ENCODE measurements at places on chromosomes 4 and X. TPM values are rescaled to one million over a fixed set of nuclear protein-coding genes. Genes with fewer than 3 reads are reported as not detected.

- H3K27ac ChIP-seq = no peak overlapping the region
- no peaks in the 10 kb centered on the region for H3K36me3 ChIP-seq
- H3K4me1 ChIP-seq = no peaks in the 10 kb centered on the region
- no peak for DNase-seq
Observed at GRCh38 chrX:9530848-9531274, 66.0 kb downstream of the TBL1X start.

- no peak overlapping the region for H3K4me3 ChIP-seq
- no peak for DNase-seq
- no peaks in the 10 kb centered on the region for H3K4me1 ChIP-seq
- no peak overlapping the region for H3K27ac ChIP-seq
- H3K27me3 ChIP-seq = no peaks in the 10 kb centered on the region
- no peaks in the 10 kb centered on the region for H3K36me3 ChIP-seq
Observed at GRCh38 chr4:157315968-157316367, 95.4 kb downstream of the GRIA2 start.

The SSX7 gene
- polyA plus RNA-seq = not detected

- no peaks in the 10 kb centered on the region for H3K36me3 ChIP-seq
- no peak overlapping the region for H3K27ac ChIP-seq
- H3K27me3 ChIP-seq = no peaks in the 10 kb centered on the region
- no peak for DNase-seq
- no peak overlapping the region for H3K4me3 ChIP-seq
- H3K4me1 ChIP-seq = no peaks in the 10 kb centered on the region
Observed at GRCh38 chr4:76831711-76832373, 66.1 kb downstream of the SOWAHB start.

DNA sequence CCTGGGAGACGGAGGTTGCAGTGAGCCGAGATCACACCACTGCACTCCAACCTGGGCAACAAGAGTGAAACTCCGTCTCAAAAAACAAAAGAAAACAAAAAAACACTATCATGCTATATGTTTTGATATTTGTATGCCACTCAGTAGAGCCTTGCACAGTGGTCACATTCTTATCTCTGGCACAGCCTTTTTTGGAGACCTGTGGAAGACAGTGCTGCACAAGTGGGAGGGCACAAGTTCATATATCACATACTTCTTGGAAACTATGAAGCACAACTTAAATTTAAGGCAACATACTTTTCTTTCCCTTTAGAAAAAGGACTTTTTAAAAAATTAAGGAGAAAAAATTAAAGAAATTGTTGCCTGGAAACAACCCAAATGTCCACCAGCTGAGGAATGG, 14.4 kb upstream of the S100G start:
- no peak overlapping the region for H3K27ac ChIP-seq
- no peak for DNase-seq
- no peaks in the 10 kb centered on the region for H3K27me3 ChIP-seq
- H3K4me1 ChIP-seq = no peaks in the 10 kb centered on the region

The MAMLD1 gene
- polyA plus RNA-seq = 1.2 TPM

- no peak for DNase-seq
- H3K4me3 ChIP-seq = no peak overlapping the region
- H3K36me3 ChIP-seq = no peaks in the 10 kb centered on the region
Observed at GRCh38 chr4:2305766-2306501, 44.0 kb upstream of the MXD4 start.

The CFP gene
- polyA plus RNA-seq = 0.04 TPM

GRCh38 chrX:31199840-31200114, 127.9 kb upstream of the FTHL17 start:
- H3K4me3 ChIP-seq = no peak overlapping the region
- H3K4me1 ChIP-seq = no peaks in the 10 kb centered on the region
- no peaks in the 10 kb centered on the region for H3K27me3 ChIP-seq
- no peak overlapping the region for H3K27ac ChIP-seq

GRCh38 chr4:96974295-96974694, 1134.4 kb downstream of the PDHA2 start:
- H3K27me3 ChIP-seq = no peaks in the 10 kb centered on the region
- no peaks in the 10 kb centered on the region for H3K4me1 ChIP-seq
- DNase-seq = no peak
- H3K27ac ChIP-seq = no peak overlapping the region
- H3K36me3 ChIP-seq = no peaks in the 10 kb centered on the region
- H3K4me3 ChIP-seq = no peak overlapping the region

DNA sequence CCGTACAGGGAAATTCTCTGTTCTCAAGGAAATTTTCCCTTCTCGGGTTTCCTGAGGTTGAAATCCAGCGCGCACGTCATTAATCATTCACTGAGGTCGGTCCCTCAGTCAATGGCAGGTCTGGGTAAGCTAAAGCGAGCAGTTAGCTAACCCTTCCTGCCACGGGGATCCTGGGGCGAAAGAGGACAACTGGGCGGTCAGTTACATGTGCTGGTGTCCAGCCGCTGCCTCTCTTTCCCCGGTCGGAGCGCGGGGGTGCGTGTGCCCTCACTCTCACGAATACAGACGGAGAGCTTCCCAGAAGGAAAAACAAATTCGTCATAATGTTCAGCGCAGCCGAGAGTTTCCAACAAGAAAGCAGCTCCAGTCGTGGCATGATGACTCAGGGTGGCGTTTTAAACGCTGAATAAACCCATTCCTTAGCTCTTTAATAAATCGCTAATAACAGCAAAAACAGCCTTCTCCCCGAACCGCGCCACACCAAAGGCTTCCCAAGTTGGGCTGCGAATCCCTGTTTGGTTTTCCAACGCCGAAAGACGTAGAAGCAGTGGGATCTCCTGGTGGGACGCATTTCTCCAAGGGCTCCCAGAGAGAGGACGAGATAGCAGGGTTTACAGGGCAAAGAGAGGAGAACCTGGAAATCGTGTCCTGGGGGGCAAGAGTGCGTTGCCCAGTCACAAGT, 752 bp upstream of the FGF5 start:
- peaks cover 53% of the 10 kb centered on the region for H3K27me3 ChIP-seq
- H3K27ac ChIP-seq = peak overlapping the region; percentile 44
- H3K4me1 ChIP-seq = peaks cover 13% of the 10 kb centered on the region
- H3K4me3 ChIP-seq = peak overlapping the region; percentile 50

The SAGE1 gene
- polyA plus RNA-seq = not detected

The TCEAL2 gene
- not detected for polyA plus RNA-seq

- H3K27ac ChIP-seq = no peak overlapping the region
- H3K4me3 ChIP-seq = no peak overlapping the region
- H3K27me3 ChIP-seq = no peaks in the 10 kb centered on the region
- no peaks in the 10 kb centered on the region for H3K36me3 ChIP-seq
- peaks cover 18% of the 10 kb centered on the region for H3K4me1 ChIP-seq
Observed at GRCh38 chrX:129663171-129663570, 8.4 kb upstream of the APLN start.

DNA sequence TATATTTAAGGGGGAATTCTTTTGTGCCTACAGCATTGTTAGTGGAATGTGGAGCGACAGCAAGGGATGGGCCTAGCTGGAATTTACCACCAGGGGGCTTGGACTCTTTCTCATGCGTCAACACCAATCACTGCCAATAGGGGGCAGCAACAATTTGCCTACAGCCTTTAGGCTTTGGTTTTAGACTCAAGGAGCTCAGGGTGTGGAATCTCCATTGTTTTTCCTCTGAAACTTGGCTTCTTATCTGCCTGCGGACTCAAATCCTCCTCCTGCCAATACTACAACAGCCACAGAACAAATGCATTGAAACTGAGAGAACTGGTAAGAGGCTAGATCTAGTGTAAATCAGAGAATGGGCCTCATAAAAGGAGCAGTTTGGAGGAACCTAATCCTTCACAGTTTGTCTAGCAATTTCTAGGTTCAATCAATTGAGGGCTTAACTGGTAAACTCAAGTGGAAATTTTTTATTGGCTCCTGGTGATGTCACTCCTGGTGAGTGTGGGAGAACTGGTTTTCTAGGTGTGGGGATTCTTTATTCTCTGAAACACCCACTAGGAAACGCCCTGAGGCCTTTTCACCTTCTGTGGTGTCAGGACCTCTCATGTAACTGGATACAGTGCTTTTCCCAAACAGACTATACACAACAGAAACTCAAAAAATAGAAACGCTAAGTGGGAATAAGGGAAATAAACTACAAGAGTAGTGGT, 27.9 kb upstream of the TMSB4X start:
- H3K27me3 ChIP-seq = no peaks in the 10 kb centered on the region
- no peak for DNase-seq
- no peaks in the 10 kb centered on the region for H3K36me3 ChIP-seq
- H3K27ac ChIP-seq = peak overlapping the region; percentile 92

- no peak overlapping the region for H3K4me3 ChIP-seq
- H3K27me3 ChIP-seq = no peaks in the 10 kb centered on the region
- H3K4me1 ChIP-seq = no peaks in the 10 kb centered on the region
- no peaks in the 10 kb centered on the region for H3K36me3 ChIP-seq
Observed at GRCh38 chrX:99095965-99096635, 1314.0 kb downstream of the PCDH19 start.

The SORBS2 gene
- 0.55 TPM for polyA plus RNA-seq

- no peak for DNase-seq
- H3K27ac ChIP-seq = no peak overlapping the region
- no peaks in the 10 kb centered on the region for H3K27me3 ChIP-seq
Observed at GRCh38 chr4:27407616-27408015, 547.0 kb downstream of the STIM2 start.

GRCh38 chr4:109764376-109764775, 34.5 kb upstream of the PLA2G12A start:
- no peak overlapping the region for H3K27ac ChIP-seq
- H3K27me3 ChIP-seq = no peaks in the 10 kb centered on the region
- H3K4me1 ChIP-seq = no peaks in the 10 kb centered on the region

DNA sequence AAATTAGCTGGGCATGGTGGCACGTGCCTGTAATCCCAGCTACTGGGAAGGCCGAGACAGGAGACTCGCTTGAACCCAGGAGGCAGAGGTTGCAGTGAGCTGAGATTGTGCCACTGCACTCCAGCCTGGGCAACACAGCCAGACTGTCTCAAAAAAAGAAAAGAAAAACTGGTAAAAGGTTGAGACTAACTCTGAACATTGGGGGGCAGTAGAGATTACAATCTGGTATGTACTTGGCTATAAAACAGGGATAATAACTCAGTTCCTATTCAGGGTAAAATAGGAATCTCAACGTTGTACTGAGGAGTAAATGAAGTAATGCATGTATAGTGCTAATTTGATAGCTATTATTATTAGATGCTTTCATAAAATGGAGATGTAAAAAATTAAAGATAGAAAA, 12.5 kb upstream of the KLF8 start:
- H3K4me1 ChIP-seq = no peaks in the 10 kb centered on the region
- no peaks in the 10 kb centered on the region for H3K27me3 ChIP-seq
- H3K27ac ChIP-seq = no peak overlapping the region

The EMD gene
- polyA plus RNA-seq = 32.7 TPM

DNA sequence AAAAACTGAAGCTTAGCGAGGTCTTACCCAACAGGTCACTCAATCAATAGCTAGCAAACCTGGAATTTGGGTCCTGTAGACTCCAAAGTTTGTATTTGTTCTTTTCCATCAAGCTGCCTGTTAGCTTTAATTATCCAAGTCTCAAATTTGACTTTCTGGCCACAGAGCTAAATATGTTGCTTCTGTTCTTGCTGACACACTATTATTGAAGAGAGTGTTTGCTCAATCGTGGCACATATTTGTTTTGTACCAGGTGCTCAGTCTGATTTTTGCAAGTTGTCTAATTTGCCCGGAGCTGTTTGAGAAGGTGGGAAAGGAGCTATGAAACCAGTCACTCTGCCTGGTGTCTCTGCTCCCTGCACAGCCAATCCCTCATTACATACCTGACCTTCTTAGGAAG, 41.7 kb upstream of the FRMD7 start:
- no peak overlapping the region for H3K27ac ChIP-seq
- no peak overlapping the region for H3K4me3 ChIP-seq
- no peak for DNase-seq
- H3K27me3 ChIP-seq = no peaks in the 10 kb centered on the region

- DNase-seq = no peak
- H3K27ac ChIP-seq = no peak overlapping the region
- no peaks in the 10 kb centered on the region for H3K36me3 ChIP-seq
- no peaks in the 10 kb centered on the region for H3K4me1 ChIP-seq
- no peak overlapping the region for H3K4me3 ChIP-seq
Observed at GRCh38 chr4:161907590-161907955, 256.2 kb downstream of the FSTL5 start.

- DNase-seq = no peak
- no peaks in the 10 kb centered on the region for H3K36me3 ChIP-seq
Observed at GRCh38 chrX:20362268-20363267, 95.9 kb upstream of the RPS6KA3 start.

GRCh38 chr4:184441461-184442313, 32.7 kb downstream of the IRF2 start:
- H3K27ac ChIP-seq = no peak overlapping the region
- no peak overlapping the region for H3K4me3 ChIP-seq
- H3K27me3 ChIP-seq = no peaks in the 10 kb centered on the region
- no peak for DNase-seq
- H3K4me1 ChIP-seq = no peaks in the 10 kb centered on the region
- H3K36me3 ChIP-seq = no peaks in the 10 kb centered on the region
